ENCODE measurements at places on chromosomes 16 and 17.

GRCh38 chr17:58382872-58383242 lies 30.9 kb upstream of the SUPT4H1 start:
- DNase-seq, result no peak

DNA sequence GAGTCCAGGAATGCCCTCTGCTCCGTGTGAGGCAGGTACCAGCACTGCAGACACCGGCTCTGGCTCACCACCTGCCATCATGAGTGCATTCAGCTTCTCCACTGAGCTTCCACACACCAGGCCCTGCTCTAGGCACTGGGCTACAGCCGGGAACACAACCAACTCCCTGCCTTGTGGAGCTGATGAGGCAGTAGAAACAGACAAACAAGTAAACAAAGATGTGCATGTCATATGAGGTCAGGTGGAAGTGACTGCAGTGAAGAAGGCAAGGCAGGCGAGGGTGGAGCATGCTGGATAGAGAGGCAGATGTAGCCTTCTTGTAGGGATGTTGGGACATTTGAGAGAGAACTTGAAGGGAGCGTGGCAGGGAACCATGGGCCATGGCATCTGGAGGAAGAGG lies 5.0 kb downstream of the NLRC5 start:
- no peak for DNase-seq

- no peak for DNase-seq
Observed at GRCh38 chr16:68927018-68927417, 83.7 kb downstream of the TANGO6 start.

GRCh38 chr17:71349908-71350600 lies 770.8 kb upstream of the SOX9 start:
- DNase-seq, result no peak

- DNase-seq, result no peak
Observed at GRCh38 chr17:74125156-74125555, 78.3 kb upstream of the RPL38 start.

DNA sequence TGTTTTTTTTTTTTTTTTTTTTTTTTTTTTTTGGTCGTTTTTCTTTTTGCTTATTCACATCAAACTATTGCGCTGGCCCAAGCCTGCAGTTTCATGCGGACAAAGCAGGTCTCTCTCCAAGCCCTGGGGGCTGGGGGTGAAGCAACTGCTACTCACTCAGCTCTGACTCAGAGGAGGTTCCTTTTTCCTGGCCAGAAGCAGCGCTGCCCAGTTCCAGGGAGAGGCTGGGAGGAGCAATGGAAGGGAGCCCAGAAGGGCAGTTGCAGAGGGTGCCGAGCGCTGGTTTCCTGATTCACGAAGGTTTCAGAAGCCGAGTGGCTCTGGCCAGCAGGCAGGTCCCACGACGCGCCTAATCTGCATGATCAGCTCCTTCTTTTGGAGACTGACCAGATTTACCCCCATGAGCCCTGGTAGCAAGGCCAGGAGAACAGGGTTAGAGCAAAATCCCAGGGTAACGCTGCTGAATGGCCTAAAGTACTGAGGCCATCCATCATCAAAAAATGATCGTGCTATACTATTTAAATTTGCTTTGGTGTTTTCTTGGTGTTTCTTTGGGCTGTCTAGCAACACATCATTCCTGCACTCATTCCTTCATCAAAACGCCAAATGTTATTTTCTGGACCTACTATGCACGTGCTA lies 144.7 kb upstream of the SOX9 start:
- DNase-seq, result peak; percentile 76

GRCh38 chr17:5049314-5049841 lies 14.2 kb upstream of the SLC52A1 start:
- no peak for DNase-seq

All from heart right ventricle (tissue), 16 donors.